ENCODE measurements at places on chromosomes 7 and 10. TPM values are rescaled to one million over a fixed set of nuclear protein-coding genes. Genes with fewer than 3 reads are reported as not detected.
A peak's percentile ranks its signal among the peaks of the same experiment; 100 is the strongest.

DNA sequence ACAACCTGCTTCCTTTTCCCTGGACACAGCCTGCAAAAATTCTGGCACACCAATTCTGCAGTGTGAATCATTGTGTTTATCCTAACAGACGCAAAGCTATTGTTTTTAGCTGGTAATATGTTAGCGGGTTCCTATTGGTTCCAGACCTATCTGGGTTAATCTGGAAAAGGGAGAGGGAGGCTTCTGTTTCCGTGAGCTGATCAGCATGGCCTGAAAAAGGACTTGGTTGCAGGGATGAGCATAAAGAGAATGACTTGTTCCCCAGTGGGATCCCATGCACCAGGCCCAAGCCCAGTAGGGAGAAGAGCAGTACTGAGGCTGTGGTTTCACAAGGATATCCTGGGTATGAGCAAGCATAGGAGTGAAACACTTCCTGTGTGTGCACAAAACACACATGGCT lies 78.4 kb downstream of the PDE1C start:
- peak overlapping the region; percentile 64 for H3K27ac ChIP-seq
- H3K27me3 ChIP-seq: no peaks in the 10 kb centered on the region
- no peak overlapping the region for H3K4me3 ChIP-seq
- H3K4me1 ChIP-seq: peaks cover 9% of the 10 kb centered on the region
- no peak for DNase-seq

GRCh38 chr10:69801094-69801433 lies 642 bp upstream of the COL13A1 start:
- H3K27me3 ChIP-seq: no peaks in the 10 kb centered on the region
- H3K27ac ChIP-seq: no peak overlapping the region
- peak overlapping the region; percentile 41 for H3K4me3 ChIP-seq
- peaks cover 21% of the 10 kb centered on the region for H3K4me1 ChIP-seq

DNA sequence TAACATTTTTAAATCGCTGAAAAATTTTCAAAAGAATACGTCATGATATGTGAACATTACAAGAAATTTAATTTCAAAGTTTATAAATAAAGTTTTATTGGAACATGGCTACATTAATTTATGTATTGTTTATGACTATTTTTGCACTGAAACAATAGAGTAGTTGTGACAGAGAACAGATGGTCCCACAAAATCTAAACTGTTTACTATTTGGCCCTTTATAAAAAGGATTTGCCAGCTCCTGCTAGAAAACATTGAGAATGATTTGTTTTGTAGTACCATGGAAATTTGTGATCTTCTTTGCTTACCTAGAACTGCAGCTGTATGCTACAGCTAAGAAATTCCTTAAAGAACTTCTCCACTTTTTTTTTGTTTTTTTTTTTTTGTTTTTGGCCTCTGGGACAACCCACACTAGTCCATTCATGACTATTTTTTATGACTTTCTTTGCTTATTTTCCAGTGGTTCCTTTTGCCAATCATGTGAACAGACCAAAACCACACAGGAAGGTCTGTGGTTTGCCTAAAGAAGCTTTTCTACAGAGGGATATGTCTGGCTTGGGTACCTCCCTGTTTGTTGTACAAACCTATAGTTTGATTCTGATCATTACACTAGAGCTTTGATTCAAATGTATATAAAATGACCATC lies 55.7 kb downstream of the ST7 start:
- no peak overlapping the region for H3K4me3 ChIP-seq
- peaks cover 3% of the 10 kb centered on the region for H3K4me1 ChIP-seq
- no peak for DNase-seq
- no peak overlapping the region for H3K27ac ChIP-seq

- no peaks in the 10 kb centered on the region for H3K27me3 ChIP-seq
- DNase-seq: no peak
- H3K27ac ChIP-seq: no peak overlapping the region
- no peaks in the 10 kb centered on the region for H3K4me1 ChIP-seq
Observed at GRCh38 chr10:43069579-43069978, 7.3 kb upstream of the RET start.

DNA sequence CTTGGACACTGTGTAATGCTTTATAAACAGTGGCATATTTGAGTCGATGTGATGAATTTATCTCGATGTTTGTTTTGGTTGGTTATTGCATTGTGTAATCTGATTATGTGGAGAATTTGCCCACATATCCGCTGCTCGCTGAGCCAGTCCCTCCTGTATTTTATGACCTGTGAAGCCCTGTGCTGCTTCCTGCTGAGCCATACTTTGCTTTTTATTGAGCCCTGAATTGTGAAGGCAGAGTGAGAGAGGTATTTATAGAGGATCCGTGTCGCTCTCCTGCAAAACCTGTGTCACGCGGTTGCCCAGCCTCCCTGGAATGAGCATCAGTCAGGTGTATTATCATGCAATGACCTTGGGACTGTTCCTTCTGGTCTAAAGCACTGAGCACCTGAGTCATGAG lies 253.7 kb downstream of the ARHGAP21 start:
- H3K27me3 ChIP-seq: no peaks in the 10 kb centered on the region
- H3K27ac ChIP-seq: no peak overlapping the region
- H3K4me3 ChIP-seq: no peak overlapping the region
- no peaks in the 10 kb centered on the region for H3K36me3 ChIP-seq

- H3K27me3 ChIP-seq: no peaks in the 10 kb centered on the region
- H3K4me3 ChIP-seq: peak within 1 kb of the TSS; percentile 74
- peak; percentile 38 for DNase-seq
- peak within 1 kb of the TSS; percentile 85 for H3K27ac ChIP-seq
- peaks cover 24% of the 10 kb centered on the region for H3K4me1 ChIP-seq
Observed at GRCh38 chr10:72087969-72088888, at the start of gene SPOCK2. TSS of gene SPOCK2 (minus strand) at chr10:72088551. CDS start at chr10:72088328, 223 bp downstream.

- no peaks in the 10 kb centered on the region for H3K4me1 ChIP-seq
- DNase-seq: no peak
- no peaks in the 10 kb centered on the region for H3K27me3 ChIP-seq
- H3K36me3 ChIP-seq: no peaks in the 10 kb centered on the region
- no peak overlapping the region for H3K27ac ChIP-seq
Observed at GRCh38 chr7:51589111-51589510, 272.5 kb upstream of the COBL start.

- no peaks in the 10 kb centered on the region for H3K27me3 ChIP-seq
- DNase-seq: no peak
- no peak overlapping the region for H3K4me3 ChIP-seq
Observed at GRCh38 chr10:118412932-118413331, 70.8 kb upstream of the FAM204A start.

GRCh38 chr10:119644205-119644814 lies 6.9 kb upstream of the BAG3 start:
- no peak overlapping the region for H3K4me3 ChIP-seq
- no peak for DNase-seq
- no peaks in the 10 kb centered on the region for H3K36me3 ChIP-seq
- H3K27me3 ChIP-seq: no peaks in the 10 kb centered on the region

GRCh38 chr10:73647875-73648651 lies 6.8 kb upstream of the MYOZ1 start:
- peaks cover 8% of the 10 kb centered on the region for H3K4me1 ChIP-seq
- no peaks in the 10 kb centered on the region for H3K36me3 ChIP-seq
- peak overlapping the region; percentile 30 for H3K27ac ChIP-seq
- peak overlapping the region; percentile 59 for H3K4me3 ChIP-seq
- DNase-seq: peak; percentile 75
- no peaks in the 10 kb centered on the region for H3K27me3 ChIP-seq

DNA sequence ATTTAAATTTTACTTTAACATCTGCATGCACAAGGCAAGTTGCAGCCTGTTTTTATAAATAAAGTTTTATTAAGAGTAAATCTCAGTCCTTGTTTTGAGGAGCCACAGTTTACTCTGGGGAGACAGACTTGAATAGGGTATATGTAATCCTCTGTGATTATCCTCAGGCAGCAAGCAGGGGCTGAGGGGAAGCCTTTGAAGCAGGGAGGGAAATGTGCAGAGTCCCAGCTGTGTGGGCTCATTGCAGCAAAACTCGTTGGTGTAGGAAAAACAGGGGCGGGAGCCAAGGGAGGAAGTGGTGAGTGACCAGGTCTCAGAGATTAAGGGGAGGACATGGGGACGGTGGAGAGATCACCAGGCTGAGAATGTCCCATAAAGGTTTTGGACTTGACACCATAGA lies 34.3 kb upstream of the SMC3 start:
- no peak overlapping the region for H3K27ac ChIP-seq
- no peak for DNase-seq
- H3K27me3 ChIP-seq: no peaks in the 10 kb centered on the region
- H3K36me3 ChIP-seq: no peaks in the 10 kb centered on the region

GRCh38 chr10:124152139-124153022 lies 59.0 kb upstream of the CHST15 start:
- peak overlapping the region; percentile 84 for H3K27ac ChIP-seq
- H3K36me3 ChIP-seq: no peaks in the 10 kb centered on the region
- H3K27me3 ChIP-seq: no peaks in the 10 kb centered on the region
- peaks cover 34% of the 10 kb centered on the region for H3K4me1 ChIP-seq

DNA sequence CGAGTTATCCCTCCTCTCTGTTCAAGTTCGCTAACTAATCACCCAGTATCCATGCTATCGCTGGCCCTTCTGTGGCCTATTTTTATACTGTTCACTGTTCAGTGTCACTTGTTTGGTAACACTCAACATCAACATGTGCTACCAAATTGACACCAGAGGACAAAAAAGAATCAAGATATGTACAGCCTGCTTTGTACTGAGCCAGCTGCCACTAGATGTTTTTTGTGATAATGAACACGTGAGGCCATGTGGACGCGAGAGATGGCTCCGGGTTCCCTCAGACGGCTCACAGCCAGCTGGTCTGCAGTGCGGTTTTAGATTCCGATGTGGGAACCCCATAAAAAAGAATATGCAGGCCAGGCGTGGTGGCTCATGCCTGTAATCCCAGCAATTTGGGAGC lies 21.2 kb downstream of the CAV1 start:
- no peak for DNase-seq
- no peaks in the 10 kb centered on the region for H3K27me3 ChIP-seq
- no peaks in the 10 kb centered on the region for H3K36me3 ChIP-seq
- peaks cover 10% of the 10 kb centered on the region for H3K4me1 ChIP-seq
- H3K4me3 ChIP-seq: no peak overlapping the region

DNA sequence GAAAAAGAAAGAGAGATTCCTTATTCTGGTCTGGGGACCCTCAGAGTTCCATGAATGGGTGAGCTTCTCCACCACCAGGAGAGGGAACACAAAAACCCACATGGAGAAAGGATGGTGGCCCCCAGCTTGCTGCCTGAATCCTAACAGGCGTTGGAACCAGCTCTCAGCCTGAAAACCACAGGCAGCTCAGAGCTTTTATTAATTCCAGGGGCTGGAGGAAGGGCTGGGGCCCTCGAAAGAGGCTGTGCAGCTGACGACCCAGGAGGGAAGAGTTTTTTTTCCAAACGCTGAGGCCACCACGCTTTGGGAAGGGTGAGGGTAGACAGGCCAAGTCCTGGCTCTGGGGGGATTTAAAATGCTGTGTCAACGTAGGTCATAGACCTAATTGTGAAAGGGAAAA lies 10.8 kb upstream of the ELN start:
- no peaks in the 10 kb centered on the region for H3K4me1 ChIP-seq
- H3K27ac ChIP-seq: no peak overlapping the region
- H3K36me3 ChIP-seq: no peaks in the 10 kb centered on the region

DNA sequence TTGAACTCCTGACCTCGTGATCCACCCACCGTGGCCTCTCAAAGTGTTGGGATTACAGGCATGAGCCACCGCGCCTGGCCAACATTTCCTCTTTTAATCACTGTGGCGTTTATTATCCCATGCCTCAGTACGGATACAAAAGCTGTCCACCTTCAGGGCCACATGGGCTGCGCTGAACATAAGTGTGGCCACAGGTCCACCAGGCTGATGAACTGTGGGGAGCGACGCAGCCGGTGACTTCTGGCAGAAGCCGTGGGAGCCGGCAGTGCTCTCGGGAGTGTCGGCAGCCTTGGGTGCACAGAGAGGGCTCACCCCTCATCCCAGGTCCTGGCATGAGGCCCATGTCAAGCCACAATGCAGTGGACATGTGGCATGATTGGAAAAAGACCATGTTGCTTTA lies 223.6 kb downstream of the TNS3 start:
- H3K36me3 ChIP-seq: no peaks in the 10 kb centered on the region
- no peaks in the 10 kb centered on the region for H3K4me1 ChIP-seq
- no peaks in the 10 kb centered on the region for H3K27me3 ChIP-seq

DNA sequence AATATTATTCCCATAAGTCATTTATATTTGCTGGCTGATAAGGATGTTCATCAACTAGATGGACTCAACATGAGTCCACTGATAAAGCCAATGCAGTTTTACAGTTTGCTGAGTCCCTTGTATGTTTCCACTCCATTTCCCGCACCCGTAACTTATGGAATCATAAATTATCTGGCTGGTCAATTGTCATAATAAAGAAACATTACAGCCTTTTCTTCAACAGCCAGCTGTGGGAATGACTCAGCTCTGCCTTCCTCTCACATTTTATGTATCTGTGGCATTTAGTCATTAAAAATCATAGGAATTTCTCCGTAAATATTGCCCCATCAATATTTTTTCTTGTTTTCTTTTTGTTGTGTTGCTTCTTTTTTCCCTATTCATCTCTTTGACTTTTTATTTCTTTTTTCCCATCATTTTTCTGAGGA lies 22.3 kb upstream of the TMEM26 start:
- H3K27ac ChIP-seq: no peak overlapping the region
- H3K4me1 ChIP-seq: no peaks in the 10 kb centered on the region
- no peaks in the 10 kb centered on the region for H3K27me3 ChIP-seq
- no peak overlapping the region for H3K4me3 ChIP-seq

DNA sequence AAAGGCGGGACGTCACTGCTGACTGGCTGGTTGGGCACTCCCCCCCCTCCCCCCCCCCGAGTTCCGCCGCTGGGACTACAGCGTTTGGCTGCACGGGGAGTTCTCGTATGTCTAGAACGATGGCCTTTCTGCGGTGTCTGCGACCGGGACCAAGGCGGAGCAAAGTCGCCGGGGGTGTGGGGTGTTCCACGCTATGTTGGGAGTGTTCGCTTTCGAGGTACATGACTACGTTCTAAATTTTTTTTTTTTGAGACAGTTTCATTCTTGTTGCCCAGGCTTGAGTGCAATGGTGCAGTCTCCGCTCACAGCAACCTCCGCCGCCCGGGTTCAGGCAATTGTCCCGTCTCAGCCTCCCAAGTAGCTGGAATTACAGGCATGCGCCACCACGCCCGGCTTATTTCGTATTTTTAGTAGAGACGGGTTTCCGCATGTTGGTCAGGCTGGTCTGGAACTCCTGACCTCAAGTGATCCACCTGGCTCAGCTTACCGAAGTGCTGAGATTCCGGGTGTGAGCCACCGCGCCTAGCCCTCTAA lies 573 bp upstream of the IDI1 start:
- H3K27me3 ChIP-seq: no peaks in the 10 kb centered on the region
- H3K4me1 ChIP-seq: peaks cover 59% of the 10 kb centered on the region
- peak overlapping the region; percentile 74 for H3K4me3 ChIP-seq
- no peaks in the 10 kb centered on the region for H3K36me3 ChIP-seq

- H3K4me3 ChIP-seq: no peak overlapping the region
- H3K27ac ChIP-seq: no peak overlapping the region
- no peaks in the 10 kb centered on the region for H3K27me3 ChIP-seq
- H3K36me3 ChIP-seq: no peaks in the 10 kb centered on the region
- DNase-seq: no peak
- H3K4me1 ChIP-seq: no peaks in the 10 kb centered on the region
Observed at GRCh38 chr7:157825325-157825724, 488.5 kb downstream of the DNAJB6 start.

The SH3PXD2A gene
- total RNA-seq: 24.3 TPM

The GNGT1 gene
- total RNA-seq: not detected

The AQP1 gene
- 497 TPM for total RNA-seq

The STAG3 gene
- 2.8 TPM for total RNA-seq

The C7orf33 gene
- total RNA-seq: not detected

The CXCL12 gene
- total RNA-seq: 61.6 TPM

The SPDYE18 gene
- not detected for total RNA-seq

The C1GALT1 gene
- 24.8 TPM for total RNA-seq

The TRIP6 gene
- 64.1 TPM for total RNA-seq

The IKZF1 gene
- 53.5 TPM for total RNA-seq

The FXYD4 gene
- not detected for total RNA-seq

Data from upper lobe of left lung (tissue), 6 donors.